ENCODE measurements at places on chromosomes 4 and X. TPM values are rescaled to one million over a fixed set of nuclear protein-coding genes. Genes with fewer than 3 reads are reported as not detected.

Gene STK32B
- total RNA-seq: not detected

Gene ETDA
- not detected for total RNA-seq

Gene HS3ST1
- not detected for total RNA-seq

Gene SLC9B1
- total RNA-seq: 0.20 TPM

Gene VCX3B
- total RNA-seq: not detected

Gene TMPRSS11F
- not detected for total RNA-seq

Gene GDPD2
- total RNA-seq: not detected

Gene JAKMIP1
- total RNA-seq: not detected

Gene GLUD2
- 8.0 TPM for total RNA-seq

Gene TKTL1
- not detected for total RNA-seq

Gene TRAM1L1
- total RNA-seq: 0.36 TPM

Gene ERAS
- 0.22 TPM for total RNA-seq

Gene NDST3
- total RNA-seq: not detected

Gene TCEAL9
- total RNA-seq: 65.4 TPM

Gene SSX3
- total RNA-seq: not detected

Gene EREG
- total RNA-seq: 0.13 TPM

Gene XG
- not detected for total RNA-seq

Gene GAGE12J
- not detected for total RNA-seq

Gene FGG
- 2,423 TPM for total RNA-seq

Gene TRIML1
- total RNA-seq: not detected

Gene RGN
- 74.4 TPM for total RNA-seq

Gene TECRL
- not detected for total RNA-seq

Gene RTL9
- total RNA-seq: 0.02 TPM

Gene SYTL5
- not detected for total RNA-seq

Gene UBQLN2
- 6.9 TPM for total RNA-seq

Gene EIF2S3
- total RNA-seq: 238 TPM

Gene CLOCK
- 13.5 TPM for total RNA-seq

Gene FAM9C
- not detected for total RNA-seq

Gene PLK4
- total RNA-seq: 52.4 TPM

Gene ATP8A1
- 6.2 TPM for total RNA-seq

Gene MAGEA4
- total RNA-seq: not detected

Data from HepG2 (cell line).